ENCODE measurements at places on chromosomes 2 and 18. TPM values are rescaled to one million over a fixed set of nuclear protein-coding genes. Genes with fewer than 3 reads are reported as not detected.

The XRCC5 gene
- 219 TPM for total RNA-seq

The DSC2 gene
- total RNA-seq = not detected

The RMDN2 gene
- total RNA-seq = 8.5 TPM

The ST8SIA3 gene
- total RNA-seq = not detected

The IL37 gene
- total RNA-seq = not detected

The POTEE gene
- under 0.01 TPM for total RNA-seq

The NTSR2 gene
- not detected for total RNA-seq

The FOXD4L1 gene
- 0.06 TPM for total RNA-seq

The DYNAP gene
- total RNA-seq = not detected

The HOXD1 gene
- total RNA-seq = not detected

The TUBA4B gene
- total RNA-seq = not detected
